ENCODE measurements at places on chromosomes 16 and 17. TPM values are rescaled to one million over a fixed set of nuclear protein-coding genes. Genes with fewer than 3 reads are reported as not detected.
A peak's percentile ranks its signal among the peaks of the same experiment; 100 is the strongest.

The CCL17 gene
- total RNA-seq = not detected

The PPP1R27 gene
- total RNA-seq = not detected

The OR4D1 gene
- not detected for total RNA-seq

The SLC13A2 gene
- 55.0 TPM for total RNA-seq

The MYH2 gene
- total RNA-seq = 2.4 TPM

The SLC16A5 gene
- 19.9 TPM for total RNA-seq

The GRB7 gene
- total RNA-seq = 92.8 TPM

The TCAP gene
- 2.0 TPM for total RNA-seq

The TP53TG3C gene
- not detected for total RNA-seq

- DNase-seq = no peak
These were observed 8.0 kb downstream of the CISD3 start for GRCh38 chr17:38738007-38738662.

- DNase-seq = no peak
These were observed 22.2 kb upstream of the ADCY7 start for GRCh38 chr16:50244140-50244503.

GRCh38 chr16:64121473-64121872 lies 1000.4 kb downstream of the CDH11 start:
- DNase-seq = no peak

DNA sequence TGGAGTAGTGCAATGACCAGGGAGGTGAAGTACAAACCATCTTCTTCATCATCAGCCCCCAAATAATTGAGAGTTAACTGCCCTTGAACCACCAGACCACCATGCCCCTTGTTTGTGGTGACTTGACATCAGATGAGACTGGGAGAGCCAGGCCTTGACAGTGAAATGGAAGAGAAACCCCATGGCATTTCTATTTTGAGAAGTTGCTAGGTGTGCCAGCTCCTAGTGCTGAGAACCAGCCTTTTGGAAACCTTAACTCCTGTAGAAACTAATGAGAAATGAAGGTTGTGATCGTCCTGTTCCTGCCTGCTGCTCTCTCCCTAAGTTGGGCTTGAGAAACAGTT lies 2.8 kb downstream of the TMEM94 start:
- no peak for DNase-seq

DNA sequence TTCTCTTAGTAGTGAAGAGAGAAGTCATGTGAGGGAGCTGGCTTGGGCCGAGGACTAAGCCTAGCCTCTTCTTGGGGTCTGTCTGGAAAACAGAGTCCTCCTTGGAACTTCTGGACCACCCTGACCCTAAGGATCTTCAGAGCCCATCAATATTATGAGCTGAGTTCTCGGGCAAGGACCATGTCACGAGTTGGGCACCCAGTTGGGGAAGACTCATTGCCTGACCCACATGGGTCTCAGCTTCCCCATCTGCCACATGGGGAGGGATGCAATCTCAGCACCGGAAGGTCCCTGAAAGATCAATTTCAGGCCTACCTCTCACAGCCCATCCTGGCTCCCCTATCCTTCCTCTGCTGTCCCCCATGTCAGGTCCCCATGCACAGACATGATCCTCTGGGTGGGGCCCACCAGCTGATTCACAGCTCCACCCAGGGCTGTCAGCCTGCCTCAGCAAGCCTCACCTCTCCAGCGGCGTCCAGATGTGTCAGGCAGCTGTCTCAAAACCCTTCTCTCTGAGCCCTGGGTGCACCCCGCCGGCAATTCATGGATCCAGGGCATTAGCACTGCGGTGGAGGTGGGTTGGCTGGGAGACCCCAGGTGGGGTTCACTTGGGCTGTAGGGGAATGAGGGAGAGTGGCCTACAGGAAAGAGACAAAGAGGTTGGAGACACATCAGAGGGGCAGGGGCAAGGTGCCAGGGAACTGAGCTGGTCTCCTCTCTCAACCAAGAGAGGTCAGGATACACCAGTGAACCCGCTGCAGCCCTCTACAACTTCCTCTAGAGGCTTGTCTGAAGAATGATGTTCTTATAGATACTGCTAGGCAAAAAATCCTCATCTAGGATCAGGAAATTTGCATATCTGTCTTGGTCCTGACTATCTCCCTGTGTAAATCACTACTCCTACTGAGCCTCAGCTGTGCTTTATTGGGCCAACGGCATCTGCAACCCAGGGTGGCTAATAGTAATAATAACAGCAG lies 1.8 kb downstream of the NLRP1 start:
- DNase-seq = no peak

GRCh38 chr17:29840884-29841283 lies 89.1 kb downstream of the SSH2 start:
- no peak for DNase-seq

DNA sequence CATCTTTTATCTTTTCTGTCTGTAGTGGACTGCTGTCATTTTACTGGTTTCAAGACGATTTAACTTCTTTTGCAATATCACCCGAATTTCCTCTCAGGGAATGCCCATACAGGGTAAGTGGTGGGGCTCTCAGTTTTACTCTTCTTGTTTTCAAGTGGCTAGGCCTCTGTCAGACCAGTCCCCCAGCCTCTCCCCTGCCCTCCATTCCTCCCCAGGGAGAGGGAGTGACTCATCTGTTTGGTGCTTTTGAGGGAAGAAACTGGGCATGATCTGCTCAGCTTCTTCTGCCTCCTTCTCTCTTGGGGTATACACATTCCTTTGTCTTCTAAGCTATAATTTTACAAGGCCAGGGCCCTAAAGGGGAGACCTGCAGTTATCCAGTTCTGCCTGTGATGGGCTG lies 332.0 kb downstream of the CBLN1 start:
- no peak for DNase-seq

DNA sequence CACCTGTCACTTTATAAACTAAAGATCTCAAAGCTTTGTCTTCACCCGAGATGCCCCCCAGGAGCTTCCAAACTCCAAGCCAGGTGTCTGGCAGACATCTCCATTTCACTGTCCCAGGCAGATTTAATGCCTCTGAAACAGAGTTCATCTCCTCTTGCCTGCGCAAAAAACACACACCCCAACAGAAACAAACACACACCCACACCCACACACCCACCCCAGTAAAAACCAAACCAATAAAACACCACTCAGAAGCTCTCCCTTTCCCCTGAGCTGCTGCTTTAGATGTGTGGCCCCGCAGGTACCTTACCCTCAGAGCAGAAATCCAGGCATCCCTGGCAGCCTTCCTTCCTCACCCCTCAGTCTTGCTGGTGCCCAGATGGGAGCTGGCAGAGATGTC lies 14.4 kb downstream of the SEC14L1 start:
- no peak for DNase-seq

- DNase-seq = no peak
These were observed 144.5 kb downstream of the FTO start for GRCh38 chr16:53848277-53848942.

DNA sequence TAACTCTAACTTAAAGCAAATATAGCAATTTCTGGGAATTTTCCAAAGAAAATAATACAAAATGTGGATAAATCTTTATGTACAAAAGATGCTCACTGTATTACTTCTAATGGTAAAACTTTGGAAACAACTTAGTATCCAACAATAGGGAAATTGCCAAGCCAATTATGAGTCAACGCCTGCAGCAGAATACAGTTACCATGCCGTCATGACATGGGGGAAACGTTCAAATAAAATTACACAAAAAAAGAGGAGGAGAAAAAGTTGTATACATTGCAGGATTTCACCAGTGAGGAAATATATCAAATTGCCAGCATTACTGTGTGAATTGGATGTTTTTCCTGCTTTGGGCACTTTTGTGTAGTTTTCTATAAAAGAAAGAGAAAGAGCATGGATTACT lies 469.6 kb downstream of the SOX9 start:
- DNase-seq = no peak

- no peak for DNase-seq
These were observed 25.2 kb downstream of the TK2 start for GRCh38 chr16:66524601-66525164.

GRCh38 chr17:9208381-9209105 lies 187.2 kb downstream of the NTN1 start:
- DNase-seq = no peak

- DNase-seq = peak; percentile 34
These were observed 4.7 kb upstream of the CHMP6 start for GRCh38 chr17:80986816-80987475.

DNA sequence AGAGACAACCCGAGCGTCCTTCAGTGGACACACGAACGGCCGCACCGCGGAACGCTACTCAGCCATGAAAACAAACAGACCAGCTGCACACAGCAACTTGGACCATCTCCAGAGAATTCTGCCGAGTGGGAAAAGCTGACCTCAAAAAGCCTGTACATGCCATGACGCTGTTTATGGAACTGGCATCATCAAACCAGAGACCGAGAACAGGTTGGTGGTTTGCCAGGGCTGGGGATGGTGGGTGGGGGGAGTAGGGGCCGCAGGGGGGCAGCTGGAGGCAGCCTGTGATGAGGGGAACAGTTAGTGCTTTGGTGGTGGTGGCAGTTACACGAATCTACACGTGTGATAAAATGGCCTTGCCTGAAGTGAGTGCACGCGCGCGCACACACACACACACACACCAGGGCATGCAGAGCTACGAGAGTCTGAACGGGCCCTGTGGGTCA lies 169.8 kb downstream of the LAT start:
- no peak for DNase-seq

- DNase-seq = no peak
These were observed 6.9 kb upstream of the GJD3 start for GRCh38 chr17:40371261-40371929.

DNA sequence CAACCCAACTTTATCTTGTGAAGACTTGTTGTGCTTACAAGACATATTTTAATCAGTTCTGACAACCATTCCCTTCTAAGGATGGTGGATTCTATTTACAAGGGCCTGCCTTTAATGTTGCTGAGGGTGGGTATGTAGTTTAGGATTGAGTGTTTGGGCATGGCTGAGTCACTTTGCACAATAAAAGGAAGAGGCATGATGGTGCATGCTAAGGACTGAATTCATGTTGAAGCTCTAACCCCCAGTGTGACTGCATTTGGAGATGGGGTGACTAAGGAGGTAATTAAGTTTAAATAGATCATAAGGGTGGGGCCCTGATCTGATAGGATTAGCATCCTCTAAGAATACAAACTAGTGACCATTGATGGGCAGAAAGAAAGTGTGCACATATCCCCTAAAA lies 196.1 kb upstream of the HS3ST3A1 start:
- DNase-seq = no peak

- no peak for DNase-seq
These were observed 931 bp upstream of the WIPF2 start for GRCh38 chr17:40218006-40218739.

DNA sequence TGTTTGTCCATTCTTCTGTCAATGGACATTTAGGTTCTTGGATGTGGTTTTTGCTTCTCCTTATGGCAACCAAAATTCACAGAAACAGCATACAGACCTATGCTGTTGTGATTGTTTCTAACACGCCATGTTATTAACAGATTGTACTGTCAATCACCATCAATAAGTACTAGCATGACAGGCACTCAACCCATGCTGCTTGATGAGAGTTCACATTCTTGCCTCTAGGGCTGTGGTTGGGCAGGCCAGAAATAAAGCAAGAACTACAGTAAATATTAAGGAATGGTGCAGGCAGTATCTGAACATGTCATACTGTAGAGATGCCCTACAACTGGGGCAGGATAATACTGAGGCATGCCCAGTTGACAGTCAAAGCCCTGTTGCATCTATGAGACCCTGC lies 171.2 kb upstream of the ZFHX3 start:
- DNase-seq = no peak

DNA sequence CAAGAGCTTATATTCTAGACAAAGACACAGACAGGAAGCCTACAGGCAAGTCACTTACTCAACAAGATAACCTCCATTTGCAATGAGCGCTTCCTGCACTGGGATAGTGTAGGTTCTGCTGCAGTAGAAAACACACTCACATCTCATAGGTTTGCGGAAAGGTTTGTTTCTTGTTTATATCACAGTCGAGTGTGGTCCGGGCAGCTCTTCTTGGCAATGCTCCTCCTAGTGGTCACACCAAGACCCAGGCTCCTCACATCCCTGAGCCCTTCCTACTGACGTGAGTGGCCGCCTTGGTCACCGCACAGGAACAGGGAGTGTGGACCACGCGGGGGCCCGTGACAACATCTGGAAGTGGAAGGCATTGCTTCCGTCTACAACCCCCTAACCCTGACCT lies 48.0 kb upstream of the RBFOX3 start:
- no peak for DNase-seq

GRCh38 chr17:75516619-75517296 lies 430 bp downstream of the TSEN54 start:
- no peak for DNase-seq

- no peak for DNase-seq
These were observed 217.5 kb upstream of the DYNLRB2 start for GRCh38 chr16:80323187-80323807.

DNA sequence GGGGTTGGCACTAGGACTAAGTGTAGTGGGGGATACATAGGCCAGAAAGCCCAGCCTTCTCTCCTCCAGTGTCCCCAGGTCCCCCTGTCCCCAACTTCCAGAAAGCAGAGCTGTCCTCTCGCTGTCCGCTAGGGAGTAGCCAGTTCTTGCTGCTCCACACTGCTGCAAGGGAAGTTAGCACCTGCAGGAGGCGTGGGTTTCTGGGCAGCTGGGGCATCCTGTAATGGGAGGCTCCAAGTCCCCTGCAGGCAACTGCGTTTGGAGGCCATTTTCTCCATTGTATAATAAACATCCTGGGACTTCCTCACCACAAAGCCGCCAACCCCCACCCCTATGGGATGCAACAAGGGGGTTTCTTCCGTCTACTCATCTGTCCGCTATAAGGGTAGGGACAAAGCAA lies 1.7 kb downstream of the RPRML start:
- DNase-seq = no peak

- DNase-seq = no peak
These were observed 21.0 kb downstream of the ACE start for GRCh38 chr17:63497708-63498483.

DNA sequence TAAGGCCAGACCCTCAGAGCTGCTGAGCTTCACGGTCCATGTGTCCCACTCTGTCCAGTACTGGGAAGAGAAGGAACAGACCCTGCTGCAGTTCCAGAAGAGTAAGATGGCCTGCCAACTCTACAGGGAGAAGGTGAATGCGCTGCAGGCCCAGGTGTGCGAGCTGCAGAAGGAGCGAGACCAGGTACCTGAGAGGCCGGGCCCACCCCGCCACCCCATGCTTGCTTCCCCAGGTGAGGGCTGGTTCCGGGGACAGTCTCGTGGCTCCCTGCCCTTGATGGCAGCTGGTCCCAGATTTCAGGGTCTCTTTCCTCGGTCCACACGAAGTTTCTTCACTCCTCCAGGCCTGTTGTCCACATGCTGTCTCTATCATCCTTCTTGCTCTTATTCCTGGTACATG lies 20.9 kb downstream of the CARD14 start:
- no peak for DNase-seq

DNA sequence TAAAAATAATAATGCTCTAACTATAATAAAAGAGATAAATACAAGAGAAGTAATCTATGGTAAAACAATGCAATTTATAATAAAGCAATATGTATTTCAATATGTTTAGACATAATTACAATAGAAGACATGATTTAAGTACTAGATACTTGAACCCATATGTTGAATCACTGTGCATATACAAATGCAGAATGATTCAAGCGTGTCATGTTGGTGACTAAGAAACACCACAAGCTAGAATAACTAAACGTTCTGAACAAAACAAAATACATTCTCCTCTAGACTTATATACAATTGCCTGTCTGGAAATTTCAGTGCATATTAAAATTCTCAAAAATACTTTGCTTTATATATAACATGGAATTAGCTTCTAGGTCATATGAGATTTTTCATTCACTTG lies 11.2 kb downstream of the TADA2A start:
- DNase-seq = no peak

GRCh38 chr16:68226116-68226515 lies 9.8 kb downstream of the ESRP2 start:
- no peak for DNase-seq

- DNase-seq = peak; percentile 66
These were observed 3.7 kb downstream of the TRAF7 start for GRCh38 chr16:2159175-2159838.
